ENCODE measurements at places on chromosomes 13 and 19. TPM values are rescaled to one million over a fixed set of nuclear protein-coding genes. Genes with fewer than 3 reads are reported as not detected.

Gene KLK11
- not detected for total RNA-seq

Gene CD37
- total RNA-seq, result not detected

Gene KIR3DL2
- total RNA-seq, result not detected

Gene STK24
- 36.5 TPM for total RNA-seq

Gene CLEC17A
- total RNA-seq, result not detected

Gene FAM83E
- not detected for total RNA-seq

Gene LILRB1
- not detected for total RNA-seq

Gene PEAK3
- not detected for total RNA-seq

Gene ZNF45
- 11.5 TPM for total RNA-seq

Gene CGB8
- total RNA-seq, result not detected

Gene MTUS2
- not detected for total RNA-seq

Gene VSTM1
- total RNA-seq, result not detected

Gene ETV2
- total RNA-seq, result 1.2 TPM

Gene ANGPTL8
- not detected for total RNA-seq

Gene NFIX
- total RNA-seq, result 122 TPM

Gene KANK2
- 538 TPM for total RNA-seq

Gene ZNF586
- 8.6 TPM for total RNA-seq

Gene CFAP97D2
- not detected for total RNA-seq

Gene ZNF433
- 4.2 TPM for total RNA-seq

Gene EDNRB
- 43.8 TPM for total RNA-seq

Gene NXNL1
- not detected for total RNA-seq

Gene NLRP7
- total RNA-seq, result not detected

Gene DPRX
- not detected for total RNA-seq

Gene LGI4
- 0.05 TPM for total RNA-seq

Gene LYPD5
- 1.5 TPM for total RNA-seq

Gene RNF17
- not detected for total RNA-seq

Gene FGF9
- total RNA-seq, result not detected

Gene ZNF284
- total RNA-seq, result 1.9 TPM

Gene RFXAP
- 1.3 TPM for total RNA-seq

Gene TTC9B
- not detected for total RNA-seq

Gene TYROBP
- total RNA-seq, result not detected

Gene ADAMTS10
- 7.9 TPM for total RNA-seq

Gene C19orf85
- total RNA-seq, result not detected

Gene LILRB2
- total RNA-seq, result not detected

Gene SUGP1
- total RNA-seq, result 29.7 TPM

Gene SLC5A5
- not detected for total RNA-seq

Gene SMIM24
- not detected for total RNA-seq

Gene ATP8B3
- total RNA-seq, result 3.3 TPM

Gene MAB21L1
- total RNA-seq, result 2.0 TPM

Gene KCNN4
- total RNA-seq, result not detected

Gene SLC7A9
- total RNA-seq, result not detected

Gene ZNF607
- 5.4 TPM for total RNA-seq

Gene CCNA1
- total RNA-seq, result 0.37 TPM

Gene CILP2
- 0.64 TPM for total RNA-seq

Gene RASIP1
- total RNA-seq, result 3.7 TPM
